ENCODE measurements at places on chromosomes 6 and 20. TPM values are rescaled to one million over a fixed set of nuclear protein-coding genes. Genes with fewer than 3 reads are reported as not detected.

Gene FILIP1
- total RNA-seq = 72.8 TPM

Gene OLIG3
- not detected for total RNA-seq

Gene F13A1
- total RNA-seq = 196 TPM

Gene FAM83D
- 18.9 TPM for total RNA-seq

Gene XKR7
- not detected for total RNA-seq

- no peak for DNase-seq
Measured at GRCh38 chr20:50101887-50102286, 11.1 kb downstream of the UBE2V1 start.

DNA sequence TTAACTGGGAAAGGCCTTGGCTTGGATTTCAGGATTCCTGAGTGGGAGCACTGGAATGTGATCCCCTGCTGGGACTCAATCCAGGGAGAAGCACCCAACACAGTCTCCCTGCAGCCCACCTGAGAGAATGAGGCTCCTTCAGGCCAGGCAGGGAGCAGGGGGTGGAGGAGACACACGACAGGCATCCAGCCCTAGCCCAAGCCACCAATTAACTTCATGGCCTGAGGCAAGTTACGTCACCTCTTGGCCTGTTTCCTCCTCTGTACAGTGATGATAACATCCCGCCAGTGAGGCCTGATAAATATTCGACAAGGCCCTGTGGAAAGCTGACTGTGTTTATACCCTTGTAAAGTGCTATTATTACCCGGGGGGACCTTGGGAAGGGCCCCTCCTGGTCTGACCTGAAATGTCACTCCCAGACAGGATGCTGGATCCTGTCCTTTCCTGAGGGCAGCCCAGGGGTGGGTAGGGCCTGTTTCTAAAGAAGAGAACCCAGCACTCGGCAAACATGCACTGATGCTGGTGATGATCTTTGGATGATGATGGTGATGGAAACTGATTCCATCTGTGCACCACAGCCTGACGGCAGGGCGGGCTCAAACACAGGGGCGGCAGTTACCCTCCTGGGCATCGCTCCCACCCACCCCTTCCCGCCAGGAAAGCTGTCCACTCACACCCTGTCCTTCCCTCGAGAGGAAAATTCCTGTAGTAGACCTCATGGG is 12.4 kb downstream of the FRS3 start:
- peak; percentile 74 for DNase-seq

DNA sequence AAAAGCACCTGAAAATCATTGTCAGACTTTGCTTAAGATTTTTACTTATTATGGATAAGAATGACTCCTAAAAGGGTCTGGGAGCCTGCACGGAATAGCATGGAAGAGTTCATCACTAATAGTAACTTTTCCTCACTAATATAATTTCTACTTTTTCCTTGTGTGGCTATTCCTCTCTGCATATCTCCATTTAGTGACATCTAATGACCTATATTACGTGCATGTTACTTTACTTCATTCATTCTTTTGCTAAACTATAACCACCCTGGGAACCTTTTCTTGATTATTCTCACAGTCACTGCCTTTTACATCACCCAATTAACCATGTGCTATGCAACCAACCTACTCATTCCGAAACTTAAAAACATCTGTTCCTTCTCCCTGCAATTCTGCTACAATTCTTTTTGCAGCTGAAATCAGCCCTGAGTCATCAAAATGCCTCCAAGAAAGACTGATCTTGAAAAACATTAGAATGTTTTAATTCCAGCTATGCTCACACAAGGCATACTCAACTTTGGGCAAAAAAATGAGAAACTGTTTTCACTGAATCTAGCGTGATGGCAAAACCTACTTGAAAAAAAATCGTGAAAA is 313.3 kb downstream of the RNGTT start:
- DNase-seq = no peak

GRCh38 chr6:16163535-16164300 is 34.8 kb downstream of the MYLIP start:
- no peak for DNase-seq

DNA sequence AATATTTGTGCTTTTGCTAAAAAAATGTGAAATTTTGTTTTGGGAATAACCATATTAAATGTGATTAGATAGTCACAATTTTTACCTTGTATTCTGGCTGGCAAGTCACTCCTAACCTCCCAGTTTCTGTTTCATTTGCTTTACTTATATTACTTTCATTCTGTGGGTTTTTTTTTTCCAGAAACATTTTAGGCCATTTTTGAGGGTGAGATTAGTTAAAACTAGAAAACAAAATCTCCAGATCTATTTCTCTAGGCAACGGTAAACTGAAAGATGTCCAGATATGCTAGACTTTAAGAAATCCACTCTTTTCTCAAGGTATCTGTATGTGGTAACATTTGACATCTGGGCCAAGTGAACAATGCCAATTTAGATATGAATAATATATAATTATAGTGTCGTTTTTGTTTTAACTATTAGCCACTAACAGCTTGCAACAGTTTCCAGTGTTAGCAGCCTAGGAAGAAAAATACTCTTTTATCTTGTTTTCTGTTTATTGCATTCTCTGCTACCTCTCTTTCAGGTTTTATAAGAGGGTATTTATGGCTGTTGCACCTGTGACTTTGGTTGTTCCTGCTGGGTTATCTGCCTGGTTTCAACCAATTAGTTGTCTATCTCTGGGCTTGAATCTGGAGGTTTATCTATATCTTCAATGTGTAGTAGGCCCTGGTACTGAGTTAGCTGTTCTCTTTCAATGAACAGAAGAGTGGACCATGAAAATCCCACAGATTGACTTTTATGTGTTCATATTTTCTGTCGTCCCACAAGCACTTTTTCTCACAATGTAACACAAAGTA is 260.9 kb downstream of the NKAIN2 start:
- no peak for DNase-seq

DNA sequence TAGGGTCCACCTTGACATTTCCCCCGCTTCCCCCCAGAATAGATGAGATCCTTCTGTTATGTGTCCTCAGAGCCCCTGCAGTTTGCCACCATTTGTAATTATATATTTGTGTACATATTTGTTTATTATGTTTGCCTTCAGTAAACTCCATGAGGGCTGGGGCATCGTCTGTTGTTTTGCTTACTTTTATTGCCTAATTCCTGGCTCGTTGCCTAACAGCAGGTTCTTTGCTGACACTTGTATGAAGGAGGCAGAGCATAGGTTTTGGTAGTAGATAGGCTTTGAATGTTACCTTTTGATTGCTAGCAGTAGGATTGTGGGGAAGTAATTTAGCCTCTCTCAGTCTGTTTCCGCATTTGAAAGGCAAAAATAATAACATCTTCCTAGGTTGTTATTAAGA is 9.9 kb downstream of the MAP3K4 start:
- no peak for DNase-seq

- DNase-seq = no peak
Measured at GRCh38 chr20:35226884-35227681, 593 bp downstream of the MMP24 start.

DNA sequence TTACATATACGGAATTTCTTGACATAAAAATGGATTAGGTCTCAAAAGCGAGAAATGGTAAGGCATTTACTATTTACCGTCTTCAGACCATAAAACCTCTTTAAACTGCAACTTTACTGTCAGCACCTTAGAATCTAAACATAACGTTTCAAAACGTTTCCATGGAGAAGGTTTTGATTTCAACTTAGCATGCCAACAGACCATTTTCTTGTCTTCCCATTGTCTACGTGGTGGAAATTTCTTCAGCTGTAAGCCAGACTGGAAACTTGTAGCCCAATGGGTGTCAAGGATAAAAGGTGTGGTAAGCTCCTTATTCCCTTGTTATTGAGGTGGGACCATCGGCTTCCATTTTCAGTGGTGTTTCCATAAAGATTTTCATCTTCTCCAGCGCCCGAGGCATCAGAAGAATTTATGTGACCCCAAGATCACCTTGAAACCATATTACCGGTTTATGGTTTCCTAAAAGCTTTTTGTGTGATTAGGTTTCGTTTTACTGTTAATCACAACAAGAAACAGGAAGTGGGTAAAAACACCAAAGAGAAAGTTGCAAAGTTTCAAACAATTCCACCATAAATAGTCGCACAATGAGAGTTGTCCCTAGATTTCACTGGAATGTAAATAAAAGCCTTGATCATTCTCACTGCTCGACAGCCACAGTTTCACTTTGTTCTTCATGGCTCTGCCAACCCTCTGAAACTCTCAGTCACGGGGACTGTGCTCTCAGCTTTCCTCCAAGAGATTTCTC is 63.0 kb upstream of the CD2AP start:
- no peak for DNase-seq

- DNase-seq = no peak
Measured at GRCh38 chr6:56660381-56660730, 17.7 kb upstream of the DST start.

GRCh38 chr20:44489931-44490330 is 14.3 kb downstream of the TTPAL start:
- no peak for DNase-seq

GRCh38 chr20:719816-720215 is 44.2 kb upstream of the SCRT2 start:
- no peak for DNase-seq

DNA sequence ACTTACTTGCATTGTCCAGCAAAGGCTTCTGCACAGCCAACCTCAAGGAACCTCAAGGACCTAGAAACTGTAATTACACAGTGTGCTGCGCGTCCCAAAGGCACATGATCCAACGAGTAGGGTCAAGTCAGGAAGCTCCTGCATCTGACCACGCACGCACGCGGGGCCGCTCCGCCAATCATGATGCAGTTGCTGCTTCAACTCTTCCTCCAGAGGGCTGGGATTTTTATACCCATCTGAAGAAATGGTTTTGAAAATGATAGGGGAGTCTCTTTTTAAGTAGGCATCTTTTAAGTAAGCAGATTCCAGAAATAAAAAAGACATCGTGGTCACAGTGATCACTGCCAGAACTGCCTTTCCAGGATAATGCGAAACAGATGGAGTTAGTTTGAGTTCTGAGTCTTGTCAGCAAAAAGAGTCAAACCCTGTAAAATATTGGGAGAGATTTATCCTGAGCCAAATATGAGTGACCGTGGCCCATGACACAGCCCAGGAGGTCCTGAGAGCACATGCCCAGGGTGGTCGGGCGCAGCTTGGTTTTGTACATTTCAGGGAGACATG is 34.0 kb downstream of the KIF25 start:
- no peak for DNase-seq

DNA sequence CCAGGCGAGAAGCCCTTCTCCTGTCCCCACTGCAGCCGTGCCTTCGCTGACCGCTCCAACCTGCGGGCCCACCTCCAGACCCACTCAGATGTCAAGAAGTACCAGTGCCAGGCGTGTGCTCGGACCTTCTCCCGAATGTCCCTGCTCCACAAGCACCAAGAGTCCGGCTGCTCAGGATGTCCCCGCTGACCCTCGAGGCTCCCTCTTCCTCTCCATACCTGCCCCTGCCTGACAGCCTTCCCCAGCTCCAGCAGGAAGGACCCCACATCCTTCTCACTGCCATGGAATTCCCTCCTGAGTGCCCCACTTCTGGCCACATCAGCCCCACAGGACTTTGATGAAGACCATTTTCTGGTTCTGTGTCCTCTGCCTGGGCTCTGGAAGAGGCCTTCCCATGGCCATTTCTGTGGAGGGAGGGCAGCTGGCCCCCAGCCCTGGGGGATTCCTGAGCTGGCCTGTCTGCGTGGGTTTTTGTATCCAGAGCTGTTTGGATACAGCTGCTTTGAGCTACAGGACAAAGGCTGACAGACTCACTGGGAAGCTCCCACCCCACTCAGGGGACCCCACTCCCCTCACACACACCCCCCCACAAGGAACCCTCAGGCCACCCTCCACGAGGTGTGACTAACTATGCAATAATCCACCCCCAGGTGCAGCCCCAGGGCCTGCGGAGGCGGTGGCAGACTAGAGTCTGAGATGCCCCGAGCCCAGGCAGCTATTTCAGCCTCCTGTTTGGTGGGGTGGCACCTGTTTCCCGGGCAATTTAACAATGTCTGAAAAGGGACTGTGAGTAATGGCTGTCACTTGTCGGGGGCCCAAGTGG is 5.3 kb downstream of the SNAI1 start:
- DNase-seq = no peak

DNA sequence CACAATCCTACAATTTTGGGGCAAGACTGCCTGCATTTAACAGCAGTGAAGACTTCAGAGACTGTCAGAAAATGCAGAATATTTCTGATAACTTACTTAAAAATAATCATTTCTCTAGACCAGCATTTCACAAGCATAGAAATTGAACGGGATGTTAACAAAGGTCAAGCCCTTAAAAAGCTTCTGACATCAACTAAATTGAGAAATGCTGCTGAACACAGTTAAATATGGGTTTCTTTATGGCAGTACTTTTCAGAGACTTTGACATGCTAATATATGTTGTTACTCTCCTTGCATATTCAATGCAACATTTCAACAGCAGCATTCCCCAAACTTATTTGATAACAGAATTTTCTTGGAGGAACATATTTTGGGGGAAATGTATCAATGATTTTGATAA is 84.5 kb downstream of the KIF13A start:
- DNase-seq = no peak

- DNase-seq = peak; percentile 8
Measured at GRCh38 chr20:32184961-32185603, 22.5 kb downstream of the PLAGL2 start.

DNA sequence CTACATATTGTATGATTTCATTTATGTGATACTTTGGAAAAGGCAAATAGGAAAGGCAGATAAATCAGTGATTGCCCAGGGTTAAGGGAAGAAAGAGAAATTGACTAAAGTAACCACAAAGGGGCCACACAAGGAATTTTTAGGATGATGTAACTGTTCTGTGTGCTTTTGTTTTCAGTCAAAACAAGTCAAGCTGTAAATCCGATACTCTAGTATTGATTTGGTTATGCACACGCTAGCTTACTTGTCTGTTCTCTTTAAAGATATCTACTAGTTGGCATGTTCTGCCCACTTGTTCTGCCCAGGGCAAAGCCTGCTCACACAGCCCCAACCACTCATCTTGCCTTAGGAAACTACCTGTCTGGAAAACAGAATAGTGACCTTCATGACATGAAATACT is 6.4 kb downstream of the FBXL4 start:
- DNase-seq = no peak

DNA sequence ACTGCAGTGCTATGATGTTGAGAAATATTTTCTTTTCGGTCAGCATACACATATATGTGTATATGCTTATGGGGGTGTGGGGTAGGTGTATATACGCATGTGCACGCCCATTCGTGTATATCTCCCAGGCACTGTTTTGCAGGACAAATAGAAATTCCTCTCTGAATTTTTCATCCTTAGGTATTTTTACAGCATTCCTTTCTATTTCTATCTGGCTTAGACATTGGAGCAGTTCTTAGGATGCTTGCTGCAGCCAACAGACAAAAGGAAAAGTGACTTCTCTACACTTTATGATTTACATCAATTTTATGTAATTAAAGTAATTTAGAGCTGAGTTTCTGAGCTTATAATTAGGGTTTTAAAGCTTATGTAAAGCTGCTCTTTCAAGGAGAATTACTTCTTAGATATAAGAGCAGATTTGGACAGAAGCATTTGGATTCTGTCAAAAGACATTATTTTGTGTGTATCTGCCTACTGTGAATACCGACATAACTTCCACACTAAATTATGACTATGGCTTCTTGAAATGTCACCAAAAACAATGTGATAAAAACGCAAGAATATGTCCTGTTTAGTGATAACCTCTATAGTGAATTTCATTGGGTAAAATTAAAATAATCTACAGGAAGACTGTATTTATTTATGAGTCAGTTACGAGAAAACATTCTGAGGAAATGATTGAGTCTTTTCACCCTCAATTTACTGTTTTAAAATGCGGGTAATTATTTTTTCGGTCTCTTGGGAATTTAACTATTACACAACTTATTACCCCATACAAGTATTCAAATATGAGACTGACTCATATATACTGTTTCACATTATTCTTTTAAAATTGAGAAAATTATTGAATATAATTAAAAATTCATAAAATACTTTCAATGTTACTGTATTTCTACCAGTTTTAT is 21.3 kb upstream of the CEP43 start:
- no peak for DNase-seq

- no peak for DNase-seq
Measured at GRCh38 chr20:40999841-41000240, 28.8 kb upstream of the TOP1 start.
